ENCODE measurements at places on chromosomes 3 and 15.

DNA sequence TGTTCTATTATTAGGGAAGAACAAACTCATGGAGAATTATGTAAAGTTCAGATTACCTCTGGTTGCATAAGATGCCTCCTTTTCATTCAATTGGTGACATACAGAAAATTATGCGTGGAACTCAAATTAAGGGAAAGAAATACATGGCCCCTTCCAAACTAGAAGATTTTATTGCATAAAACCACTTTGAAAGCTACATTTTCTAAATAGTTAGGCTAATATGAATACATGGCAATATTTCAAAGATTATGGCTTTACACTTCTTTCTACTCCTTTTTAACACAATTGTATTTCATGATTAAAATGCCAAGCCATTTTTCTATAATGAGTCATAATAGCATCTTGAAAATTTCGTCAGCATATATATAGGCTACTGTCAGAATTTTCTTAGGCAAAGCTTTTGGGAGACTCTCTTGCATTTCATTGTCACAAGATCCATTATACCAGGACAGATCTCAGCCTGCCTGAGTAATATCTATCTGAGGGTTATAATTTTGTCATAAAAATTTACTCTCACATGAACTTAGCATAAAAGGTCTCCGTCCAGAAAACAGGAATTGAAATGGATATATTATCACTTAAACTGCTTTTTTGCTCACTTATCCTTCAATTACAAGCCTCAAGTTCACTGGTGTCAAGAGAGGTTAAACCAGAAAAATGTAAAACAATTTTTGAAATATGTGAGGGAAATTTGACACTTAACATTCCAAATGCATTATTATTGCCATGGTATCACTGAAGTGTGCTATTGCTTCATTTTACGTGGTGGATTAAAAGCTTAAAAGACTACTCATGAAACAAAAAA, 37.1 kb downstream of the CPA3 start:
- no peak for DNase-seq

GRCh38 chr3:160612386-160613075, 47.2 kb upstream of the KPNA4 start:
- DNase-seq = no peak

DNA sequence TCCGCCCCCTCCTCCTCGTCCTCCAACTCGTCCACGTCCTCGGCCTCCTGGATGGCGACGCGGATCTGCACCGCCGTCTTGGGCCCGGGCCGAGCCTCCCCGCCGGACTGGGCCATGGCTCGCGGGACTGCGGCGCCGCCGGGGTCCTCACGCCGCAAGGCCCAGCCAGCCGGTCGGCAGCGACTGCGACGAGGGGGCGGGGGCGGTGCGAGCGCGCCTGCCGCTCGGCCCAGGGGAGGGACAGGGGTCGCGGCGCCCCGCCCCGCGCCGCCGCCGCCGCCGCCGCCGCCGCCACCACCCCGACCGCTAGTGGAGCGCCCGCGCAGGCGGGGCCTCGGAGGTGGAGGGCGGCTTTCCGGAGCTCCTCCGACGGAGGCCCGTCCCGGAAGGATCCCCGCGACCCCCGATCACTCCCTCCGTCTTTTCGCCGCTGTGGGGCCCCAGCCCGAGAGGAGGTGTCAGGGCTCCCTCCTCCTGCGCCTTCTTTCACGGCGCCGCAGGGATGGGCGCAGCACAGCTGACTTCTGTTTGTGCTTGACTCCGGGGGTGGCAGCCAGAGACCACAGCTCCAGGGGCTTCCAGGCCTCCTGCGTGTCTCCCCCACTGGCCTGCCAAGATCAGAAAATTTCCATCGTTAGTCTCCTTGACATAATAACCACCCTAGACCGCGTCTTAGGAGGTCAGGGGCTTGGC, at the start of gene LARP6:
LARP6 (minus strand) TSS at position 185 of the 693 bp plus-strand sequence; CDS start at position 116, 69 bp downstream.
- DNase-seq = peak; percentile 8

DNA sequence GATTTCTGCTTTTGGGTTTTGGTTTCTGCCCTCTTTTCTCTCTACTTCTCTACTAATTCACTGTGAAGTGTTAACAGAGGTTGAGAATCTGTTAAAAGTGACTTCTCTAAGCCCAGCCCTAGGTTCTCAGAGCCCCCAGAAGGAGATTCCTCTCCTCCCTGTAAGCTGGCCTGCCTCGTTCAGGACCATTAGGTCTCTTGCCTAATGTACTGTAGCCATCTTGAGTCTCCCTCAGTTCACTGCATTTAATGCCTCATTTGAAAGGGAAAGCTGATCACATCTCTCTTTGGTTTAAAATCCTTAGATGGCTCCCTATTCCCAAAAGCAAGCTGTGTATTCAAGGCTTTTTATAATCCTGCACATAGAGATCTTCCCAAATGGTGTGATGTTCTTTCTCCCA, 16.3 kb downstream of the RTP1 start:
- no peak for DNase-seq

- no peak for DNase-seq
Measured at GRCh38 chr3:189294649-189295048, 122.9 kb downstream of the TPRG1 start.

DNA sequence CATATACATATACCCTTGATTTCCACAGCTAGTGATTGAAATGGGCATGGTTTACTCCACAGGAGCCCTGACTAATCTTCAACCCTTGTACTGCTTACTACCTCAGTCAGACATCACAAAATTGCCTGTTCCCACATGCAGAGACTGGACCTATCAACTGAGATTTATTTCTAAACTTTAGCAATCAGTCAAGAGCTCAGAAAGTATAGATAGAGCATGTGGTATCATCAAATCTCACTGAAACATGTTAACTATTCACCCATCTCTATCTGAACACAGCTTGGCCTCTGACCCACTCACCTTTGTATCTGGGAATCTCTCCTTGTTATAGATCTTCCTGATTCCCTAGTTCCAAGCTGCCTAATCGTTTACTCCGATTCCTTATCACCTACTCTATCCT, 14.6 kb downstream of the ADAM10 start:
- no peak for DNase-seq

GRCh38 chr3:180092889-180093288, 56.2 kb upstream of the PEX5L start:
- DNase-seq = no peak

- no peak for DNase-seq
Measured at GRCh38 chr15:68420186-68420684, 11.7 kb downstream of the ITGA11 start.

DNA sequence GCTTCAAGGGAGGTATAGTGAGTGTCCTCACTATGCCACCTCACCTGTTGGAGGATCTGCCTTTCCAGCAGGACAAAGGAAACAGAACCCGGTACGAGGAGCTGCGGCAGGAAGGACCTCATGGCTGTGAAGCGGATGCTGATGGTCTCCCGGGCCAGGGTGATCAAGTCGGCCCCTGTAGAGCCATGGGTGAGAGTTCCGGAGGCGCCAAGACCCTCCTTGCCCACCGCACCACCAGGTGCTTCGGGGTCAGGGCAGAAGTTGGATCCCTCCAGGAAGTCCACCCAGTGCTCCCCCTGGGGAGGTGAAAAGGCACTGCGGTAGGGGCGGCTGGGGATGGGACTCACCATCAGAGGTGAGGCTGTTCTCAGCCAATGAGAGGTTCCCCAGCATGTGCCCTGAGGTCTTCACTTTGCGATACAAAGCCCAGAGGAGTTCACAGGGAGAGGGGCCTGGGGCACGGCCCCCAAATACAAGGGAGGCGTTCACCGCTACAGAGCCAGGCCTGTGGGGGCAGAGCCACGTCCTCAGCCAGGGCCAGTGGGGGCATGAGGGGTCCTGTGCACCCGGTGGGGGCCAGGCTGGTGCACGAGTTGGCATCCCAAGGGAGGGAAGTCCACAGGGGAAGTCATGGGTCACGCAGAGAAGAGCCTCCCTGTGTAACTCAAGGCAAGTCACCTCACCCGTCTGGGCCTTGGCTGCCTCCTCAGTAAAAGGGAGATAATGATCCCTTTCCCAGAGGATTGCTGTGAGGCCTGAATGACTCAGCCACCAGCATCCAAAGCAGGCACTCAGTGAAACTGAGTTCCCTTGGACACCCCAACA, 27.7 kb downstream of the C15orf39 start:
- DNase-seq = no peak

- DNase-seq = no peak
Measured at GRCh38 chr15:68373028-68373427, 58.9 kb downstream of the ITGA11 start.

- no peak for DNase-seq
Measured at GRCh38 chr3:194688946-194689345, 3.3 kb downstream of the FAM43A start.

DNA sequence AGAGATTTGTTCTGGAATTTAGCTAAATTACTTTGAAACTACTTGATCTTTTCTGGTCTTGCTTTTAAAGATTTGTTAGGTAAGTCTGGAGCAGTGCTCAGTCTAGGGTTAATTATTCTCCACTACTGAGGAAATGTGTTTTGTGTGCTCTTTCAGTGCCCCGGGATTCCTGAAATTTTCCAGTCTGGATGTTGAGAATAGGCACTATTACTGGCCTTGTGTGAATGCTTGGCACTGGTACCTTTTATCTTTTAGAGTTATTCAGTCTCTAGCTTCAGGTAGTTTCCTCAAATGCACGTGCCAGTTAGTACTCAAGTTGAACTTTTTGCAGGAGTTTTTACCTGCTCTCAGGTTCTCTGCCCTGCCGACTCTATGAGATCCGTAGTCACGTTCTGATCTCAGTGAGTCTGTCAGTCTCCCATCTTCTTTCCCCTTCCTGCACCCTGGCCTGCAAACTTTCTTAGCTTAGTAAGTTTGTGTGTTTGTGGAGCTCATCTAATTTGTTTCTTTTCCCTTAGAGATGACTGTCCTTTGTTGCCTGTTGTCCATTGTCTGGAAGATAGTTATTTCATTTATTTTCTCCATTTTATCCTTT, 39.5 kb downstream of the TCF12 start:
- DNase-seq = no peak

GRCh38 chr15:61530769-61531168, 301.7 kb upstream of the RORA start:
- DNase-seq = no peak

GRCh38 chr15:80608688-80609087, 86.4 kb upstream of the ABHD17C start:
- DNase-seq = no peak

- DNase-seq = no peak
Measured at GRCh38 chr15:100175406-100176114, 166.2 kb downstream of the ADAMTS17 start.

- no peak for DNase-seq
Measured at GRCh38 chr3:184526088-184526433, 35.5 kb upstream of the EPHB3 start.

- DNase-seq = no peak
Measured at GRCh38 chr15:63447017-63447676, 57.2 kb upstream of the USP3 start.

DNA sequence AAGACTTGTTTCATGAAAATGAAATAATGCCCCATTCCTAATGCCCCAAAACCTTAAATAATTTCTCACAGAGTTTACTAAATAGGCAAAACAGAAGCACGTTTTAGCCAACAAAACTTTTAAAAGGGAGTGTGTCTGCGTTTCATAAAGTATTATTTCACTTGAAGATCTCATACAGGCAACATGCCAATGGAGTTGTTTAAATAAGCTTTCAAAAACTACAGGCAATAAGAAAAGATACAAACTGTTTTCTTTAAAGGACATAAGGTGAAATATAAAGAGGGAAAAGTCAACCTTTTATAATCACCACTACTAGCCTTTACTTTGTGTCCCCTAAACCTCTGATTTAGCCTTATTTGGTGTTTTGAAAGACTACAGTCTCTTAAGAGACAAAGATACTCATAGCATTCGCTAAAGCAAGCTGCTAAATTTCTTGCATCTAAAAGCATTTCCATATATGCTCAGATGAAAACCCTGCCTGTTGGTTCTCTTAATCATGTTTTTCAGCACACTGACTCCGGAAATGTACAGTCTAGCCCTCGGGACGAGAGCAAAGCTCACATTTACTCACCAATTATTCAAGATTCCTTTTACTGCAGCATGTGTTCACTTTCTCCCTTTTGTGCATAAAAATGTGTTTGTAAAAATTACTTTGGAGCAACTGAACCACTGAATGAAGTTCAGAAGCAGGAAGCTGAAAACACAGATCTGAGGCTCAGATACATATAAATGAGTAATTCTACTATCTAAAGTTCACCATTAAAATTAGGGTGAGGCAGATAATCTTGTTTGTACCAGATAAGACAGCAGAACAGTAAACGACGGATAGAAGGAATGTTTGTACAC, 119.0 kb downstream of the GOLIM4 start:
- no peak for DNase-seq

GRCh38 chr3:167148136-167148535, 232.0 kb downstream of the ZBBX start:
- DNase-seq = no peak

DNA sequence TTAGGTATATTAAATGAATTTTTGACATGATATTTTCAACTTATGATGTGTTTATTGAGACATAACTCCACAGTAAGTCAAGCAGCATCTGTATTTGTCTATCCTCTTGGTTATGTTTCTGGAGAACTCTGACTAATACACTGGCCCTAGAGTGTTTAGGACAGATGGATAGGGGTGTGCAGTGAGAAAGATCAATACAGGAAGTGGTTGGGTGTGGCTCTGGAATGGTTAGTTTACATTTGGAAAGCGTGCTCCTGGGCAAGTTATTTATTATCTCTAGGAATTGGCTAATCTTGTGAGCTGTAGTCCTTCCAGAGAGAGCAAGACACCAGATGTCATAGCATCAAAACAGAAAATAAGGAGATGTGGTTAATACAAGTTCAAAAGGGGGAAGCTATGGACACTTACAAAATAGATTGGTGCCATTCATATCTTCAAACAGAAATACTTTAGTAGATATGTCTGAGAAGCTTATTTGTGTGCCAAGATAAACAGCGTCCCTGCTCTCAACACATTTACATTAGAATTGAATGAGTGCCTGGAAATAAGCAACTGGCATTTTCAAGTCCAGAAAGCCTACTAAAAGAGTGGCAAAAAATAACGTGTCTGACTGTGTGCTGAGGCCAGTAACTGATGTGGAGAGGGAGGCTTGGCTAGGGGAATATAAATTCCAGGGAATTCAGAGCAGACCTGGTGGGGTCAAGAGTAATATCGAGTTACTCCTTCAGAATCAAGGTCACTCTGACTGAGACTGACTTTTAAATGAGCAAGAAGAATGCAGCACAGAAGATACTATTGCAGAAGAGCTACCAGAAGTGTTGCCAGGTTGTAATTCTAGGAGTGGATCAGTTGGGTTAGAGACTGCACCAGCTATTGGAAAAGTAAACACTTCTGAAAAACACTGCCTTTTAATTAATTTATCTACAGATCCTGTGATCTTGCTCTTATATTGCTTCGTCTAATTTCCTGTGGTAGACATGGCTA, 33.4 kb upstream of the PLAAT1 start:
- no peak for DNase-seq

DNA sequence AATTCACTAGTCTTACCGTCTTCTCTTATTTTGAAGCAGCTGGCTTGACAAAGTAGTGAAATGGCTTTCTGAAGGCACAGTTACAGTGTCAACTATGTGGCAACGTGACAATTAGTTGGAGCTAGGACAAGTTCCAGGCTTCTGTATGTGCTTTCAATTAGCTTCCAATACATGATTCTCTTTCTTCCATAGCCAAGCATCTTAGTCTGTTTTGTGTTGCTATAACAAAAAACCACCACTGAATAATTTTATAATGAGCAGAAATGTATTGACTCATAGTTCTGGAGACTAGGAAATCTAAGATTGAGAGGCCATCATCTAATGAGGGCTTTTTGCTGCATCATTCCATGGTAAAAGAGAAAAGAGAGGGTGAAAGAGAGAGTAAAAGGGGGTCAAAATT, 365.1 kb upstream of the PLSCR5 start:
- no peak for DNase-seq

Measured in germinal center (tissue), 1 donor.